ENCODE measurements at places on chromosomes 5 and 9.

GRCh38 chr5:79876456-79876855 is 114.6 kb downstream of the MTX3 start:
- no peaks in the 10 kb centered on the region for H3K36me3 ChIP-seq
- peaks cover 29% of the 10 kb centered on the region for H3K27me3 ChIP-seq
- no peak for DNase-seq
- H3K4me3 ChIP-seq: no peak overlapping the region
- no peaks in the 10 kb centered on the region for H3K4me1 ChIP-seq

DNA sequence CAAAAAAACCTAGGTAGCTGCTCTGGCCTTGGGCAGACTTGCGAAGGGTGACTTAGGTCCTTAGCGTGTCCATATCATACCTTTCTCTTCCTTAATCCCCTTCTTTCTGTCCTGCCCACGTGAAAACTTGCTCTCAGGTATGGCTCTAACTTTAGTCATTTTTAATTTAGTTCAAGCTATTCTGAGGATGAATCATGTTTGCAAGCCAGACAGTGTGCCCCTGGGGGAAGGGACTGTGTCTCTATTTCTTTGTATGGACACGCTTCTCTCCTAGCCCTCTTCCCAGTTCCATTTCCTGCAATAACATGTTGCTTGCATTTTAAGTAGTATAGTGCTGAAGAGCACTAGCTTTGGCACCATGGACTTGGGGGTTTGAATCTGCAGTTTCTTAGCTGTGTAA is 120.6 kb downstream of the PTTG1 start:
- H3K36me3 ChIP-seq: no peaks in the 10 kb centered on the region
- no peak overlapping the region for H3K27ac ChIP-seq
- no peak overlapping the region for H3K4me3 ChIP-seq
- H3K27me3 ChIP-seq: peaks cover 5% of the 10 kb centered on the region

GRCh38 chr5:20694121-20694520 is 706.1 kb upstream of the CDH18 start:
- H3K36me3 ChIP-seq: no peaks in the 10 kb centered on the region
- no peaks in the 10 kb centered on the region for H3K27me3 ChIP-seq
- H3K4me3 ChIP-seq: no peak overlapping the region
- H3K27ac ChIP-seq: no peak overlapping the region
- DNase-seq: no peak

DNA sequence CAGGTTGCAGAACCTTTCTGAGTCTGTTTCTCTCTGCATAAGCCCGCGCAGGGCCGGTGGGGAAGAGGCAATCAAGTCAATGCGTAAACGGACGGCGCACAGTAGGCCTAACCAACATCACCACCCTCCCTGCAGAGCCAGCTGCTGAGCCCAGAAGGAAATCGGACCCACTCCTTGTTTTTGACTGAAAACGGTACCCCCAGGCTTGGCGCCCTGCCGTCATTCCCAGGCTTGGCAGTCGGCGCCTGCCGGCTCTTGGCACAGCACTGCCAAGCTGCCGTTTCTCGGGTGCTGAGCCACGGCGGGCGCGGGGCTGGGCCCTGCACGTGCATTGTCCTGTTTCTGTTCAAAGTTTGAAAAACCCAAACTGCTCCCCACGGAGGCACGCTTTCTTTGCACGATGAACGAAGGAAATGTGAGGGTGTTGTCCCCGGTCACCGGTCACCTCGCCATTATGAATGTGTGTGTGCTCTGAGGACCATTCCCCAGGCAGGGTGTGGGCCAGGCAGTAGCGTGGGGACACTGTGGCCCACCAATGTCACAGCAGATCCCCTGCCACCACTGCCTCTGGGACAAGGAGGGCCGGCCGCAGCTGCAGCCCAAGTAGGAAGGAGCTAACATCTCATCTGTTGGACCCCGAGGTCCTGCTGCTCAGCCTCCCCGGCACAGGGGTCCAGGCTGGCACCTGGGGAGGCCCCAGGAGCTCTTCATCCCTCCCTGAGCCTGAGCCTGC is 20.1 kb downstream of the FIBCD1 start:
- DNase-seq: no peak
- no peak overlapping the region for H3K27ac ChIP-seq
- no peak overlapping the region for H3K4me3 ChIP-seq
- H3K36me3 ChIP-seq: no peaks in the 10 kb centered on the region
- peaks cover 13% of the 10 kb centered on the region for H3K27me3 ChIP-seq
- H3K4me1 ChIP-seq: no peaks in the 10 kb centered on the region

DNA sequence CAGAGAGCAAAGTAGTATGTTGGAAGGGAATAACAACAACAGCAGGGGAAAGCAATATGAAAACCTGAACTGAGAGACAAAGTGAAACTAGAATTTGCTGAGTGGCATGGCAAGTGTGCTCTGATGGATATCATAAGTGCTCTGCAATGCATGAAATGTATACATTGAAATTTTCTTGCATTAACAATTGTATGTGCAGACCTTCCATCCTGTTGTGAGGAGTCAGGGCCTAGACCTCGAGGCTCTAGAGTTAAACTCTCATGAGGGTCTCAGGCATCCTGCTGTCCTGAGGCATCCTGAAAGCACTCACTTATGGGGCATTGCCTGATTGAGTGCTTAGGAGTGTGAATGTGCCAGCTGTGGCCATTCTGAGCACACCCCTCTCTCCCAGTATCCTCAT is 1.1 kb downstream of the ECM2 start:
- no peaks in the 10 kb centered on the region for H3K27me3 ChIP-seq
- no peaks in the 10 kb centered on the region for H3K4me1 ChIP-seq
- DNase-seq: no peak
- H3K27ac ChIP-seq: no peak overlapping the region

- no peak overlapping the region for H3K27ac ChIP-seq
- no peaks in the 10 kb centered on the region for H3K4me1 ChIP-seq
- no peak for DNase-seq
Observed at GRCh38 chr9:108130905-108131304, 641.3 kb upstream of the KLF4 start.

DNA sequence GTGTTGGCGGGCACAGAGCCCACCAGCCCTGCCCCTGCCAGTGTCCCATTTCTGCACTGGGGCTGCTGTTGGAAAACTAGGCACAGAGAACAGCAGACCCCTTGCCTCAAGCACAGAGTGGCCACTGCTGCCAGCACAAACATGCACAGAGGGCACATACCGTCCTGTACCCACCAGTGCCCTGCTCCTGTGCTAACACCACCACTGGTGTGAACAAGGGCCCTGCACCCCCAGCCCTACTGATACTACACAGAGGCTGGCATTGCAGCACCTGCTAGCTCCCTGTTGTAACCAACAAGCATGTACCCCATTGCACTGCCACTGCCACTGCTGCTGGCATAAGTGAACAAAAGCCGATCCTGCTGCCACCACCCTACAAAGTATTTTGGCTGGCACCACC is 348.0 kb upstream of the MPDZ start:
- no peak overlapping the region for H3K27ac ChIP-seq
- H3K36me3 ChIP-seq: no peaks in the 10 kb centered on the region
- no peaks in the 10 kb centered on the region for H3K4me1 ChIP-seq
- no peaks in the 10 kb centered on the region for H3K27me3 ChIP-seq
- H3K4me3 ChIP-seq: no peak overlapping the region
- no peak for DNase-seq

DNA sequence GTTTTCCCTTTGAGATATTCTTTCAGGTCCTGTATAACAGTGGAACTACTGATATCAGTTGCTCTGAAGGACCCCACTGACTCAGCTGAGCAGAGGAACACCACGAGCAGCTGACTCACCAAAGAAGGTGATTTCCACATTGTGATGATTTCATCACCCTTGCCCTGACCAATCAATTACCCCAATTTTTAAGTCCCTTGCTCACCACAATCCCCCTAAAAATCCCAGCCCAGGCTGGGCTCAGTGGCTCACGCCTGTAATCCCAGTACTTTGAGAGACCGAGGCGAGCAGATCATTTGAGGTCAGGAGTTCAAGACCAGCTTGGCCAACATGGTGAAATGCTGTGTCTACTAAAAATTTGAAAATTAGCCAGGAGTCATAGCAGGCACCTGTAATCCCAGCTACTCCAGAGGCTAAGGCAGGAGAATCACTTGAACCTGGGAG is 125.3 kb upstream of the ABCA1 start:
- H3K27me3 ChIP-seq: peaks cover 6% of the 10 kb centered on the region
- H3K36me3 ChIP-seq: peaks cover 4% of the 10 kb centered on the region
- no peak overlapping the region for H3K4me3 ChIP-seq
- no peak for DNase-seq
- peaks cover 22% of the 10 kb centered on the region for H3K4me1 ChIP-seq

- H3K27ac ChIP-seq: no peak overlapping the region
- peaks cover 25% of the 10 kb centered on the region for H3K4me1 ChIP-seq
- DNase-seq: no peak
- H3K4me3 ChIP-seq: no peak overlapping the region
- H3K27me3 ChIP-seq: no peaks in the 10 kb centered on the region
- H3K36me3 ChIP-seq: peaks cover 9% of the 10 kb centered on the region
Observed at GRCh38 chr5:115265220-115265619, 2.5 kb upstream of the PGGT1B start.

GRCh38 chr9:124450241-124450924 is at the start of gene ADGRD2:
ADGRD2 (plus strand) TSS chr9:124450451; CDS start chr9:124451667, 1,216 bp downstream.
- DNase-seq: peak; percentile 30
- H3K36me3 ChIP-seq: no peaks in the 10 kb centered on the region
- no peak within 1 kb of the TSS for H3K4me3 ChIP-seq
- H3K27ac ChIP-seq: no peak within 1 kb of the TSS
- H3K4me1 ChIP-seq: peaks cover 3% of the 10 kb centered on the region

DNA sequence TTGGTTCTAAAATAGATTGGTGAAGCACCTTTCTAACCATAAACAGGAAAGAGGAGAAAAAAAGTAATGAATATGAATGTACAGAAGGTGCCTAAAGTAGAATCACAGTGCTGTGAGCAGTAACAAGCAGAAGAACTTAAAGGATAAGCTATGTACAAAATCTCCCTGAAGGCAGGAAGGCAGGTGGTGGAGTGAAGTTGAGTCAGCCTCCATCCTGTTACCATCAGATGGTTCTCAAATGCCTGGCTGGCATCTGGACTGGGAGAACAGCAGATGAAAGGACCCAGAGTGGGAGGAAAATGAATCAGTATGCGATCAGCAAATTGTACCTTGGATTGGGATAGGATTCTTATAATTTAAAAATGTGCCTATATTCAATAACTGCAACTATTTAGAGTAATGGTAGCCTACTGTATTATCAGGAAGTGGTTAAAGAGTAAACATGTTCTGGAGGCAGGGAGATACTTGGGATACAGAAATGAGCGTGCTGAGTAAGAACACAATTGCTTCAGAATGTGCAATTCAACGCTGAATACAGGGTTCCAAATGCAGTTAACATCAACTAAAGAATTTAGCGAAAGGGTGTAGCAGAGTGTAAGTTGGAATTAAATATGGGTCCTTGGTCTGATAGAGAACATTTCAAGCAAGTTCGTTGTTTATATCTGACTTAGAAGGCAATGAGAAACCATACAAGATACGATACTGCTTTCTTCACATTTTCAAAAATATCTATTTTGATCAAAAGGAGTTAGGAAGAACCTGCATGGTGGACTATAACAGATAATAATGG is 21.1 kb upstream of the FER start:
- H3K36me3 ChIP-seq: no peaks in the 10 kb centered on the region
- no peak overlapping the region for H3K4me3 ChIP-seq
- no peak overlapping the region for H3K27ac ChIP-seq
- peaks cover 23% of the 10 kb centered on the region for H3K4me1 ChIP-seq
- no peak for DNase-seq
- H3K27me3 ChIP-seq: peaks cover 62% of the 10 kb centered on the region

Data from activated naive CD4-positive, alpha-beta T cell treated with anti-CD3 and anti-CD28 coated beads, Interleukin-2, amount 10 ng/mL, durations not matched to agents 7 days and 5 days (primary cell).